ENCODE measurements at places on chromosomes 2 and 18.

- DNase-seq: no peak
Observed at GRCh38 chr2:96970910-96971309, 15.5 kb downstream of the FAM178B start.

GRCh38 chr2:59540864-59541263, 1012.6 kb downstream of the BCL11A start:
- no peak for DNase-seq

DNA sequence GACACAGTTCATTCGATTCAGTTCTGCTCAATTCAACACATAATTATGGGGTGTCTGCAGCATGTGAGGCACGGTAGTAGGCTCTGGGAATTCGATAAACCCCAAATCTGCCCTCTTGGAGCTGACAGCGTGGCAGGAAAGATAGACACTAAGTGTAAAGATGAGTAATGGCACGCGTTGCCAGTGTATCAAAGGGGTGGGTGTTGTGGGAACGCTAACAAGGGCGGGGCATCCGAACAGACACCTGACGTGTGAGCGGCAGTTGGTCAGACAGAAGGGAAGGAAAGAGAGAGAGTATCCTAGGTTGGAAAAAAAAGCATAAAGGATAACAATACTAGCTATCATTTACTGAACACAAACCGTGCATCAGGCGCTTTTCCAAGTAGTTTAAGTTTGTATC, 125.7 kb upstream of the HAAO start:
- no peak for DNase-seq

DNA sequence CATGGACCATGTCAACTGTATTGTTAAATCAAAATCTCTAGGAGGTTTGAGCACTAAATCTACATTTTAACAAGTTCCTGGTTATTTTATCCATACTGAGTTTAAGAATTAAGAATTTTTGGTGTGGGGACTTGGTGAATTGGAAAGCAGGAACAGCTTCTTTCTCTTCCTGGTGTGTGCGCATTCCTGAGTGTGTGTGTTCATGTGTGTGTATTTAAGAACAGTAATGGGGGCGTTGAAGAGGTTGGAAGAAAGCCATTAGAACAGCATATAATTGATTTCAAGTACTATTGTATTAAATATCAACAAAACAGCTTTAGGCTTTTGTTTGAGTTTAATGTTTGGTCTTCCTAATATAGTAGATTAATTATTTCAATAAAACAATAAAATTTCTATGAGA, 801.3 kb upstream of the ID2 start:
- no peak for DNase-seq

GRCh38 chr2:240524963-240525718, 32.6 kb downstream of the ANKMY1 start:
- DNase-seq: no peak

GRCh38 chr2:209685963-209686362, 85.7 kb upstream of the UNC80 start:
- DNase-seq: no peak

GRCh38 chr18:40607542-40608148, 1347.4 kb upstream of the PIK3C3 start:
- DNase-seq: no peak

All from cerebellar nuclear complex (tissue), 1 donor.